ENCODE measurements at places on chromosomes 13 and 19.

GRCh38 chr13:94080527-94080926, 399.0 kb downstream of the DCT start:
- DNase-seq, result no peak

DNA sequence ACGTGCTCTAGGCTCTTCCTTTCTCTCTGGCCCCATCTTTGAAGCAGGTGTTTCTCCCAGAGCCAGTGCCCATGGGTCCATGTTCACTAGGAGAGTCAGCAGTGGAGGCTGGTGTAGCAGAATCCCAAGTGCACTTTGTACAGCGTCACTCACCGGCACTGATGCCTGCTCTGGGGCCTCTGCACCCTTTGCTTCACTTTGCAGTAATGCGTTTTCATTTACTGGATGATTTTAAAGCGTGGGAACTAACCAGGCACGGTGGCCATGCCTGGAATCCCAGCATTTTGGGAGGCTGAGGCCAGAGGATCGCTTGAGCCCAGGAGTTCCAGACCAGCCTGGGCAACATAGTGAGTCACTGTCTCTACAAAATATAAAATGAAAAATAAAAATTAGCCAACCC, 30.7 kb downstream of the SLC25A42 start:
- no peak for DNase-seq

DNA sequence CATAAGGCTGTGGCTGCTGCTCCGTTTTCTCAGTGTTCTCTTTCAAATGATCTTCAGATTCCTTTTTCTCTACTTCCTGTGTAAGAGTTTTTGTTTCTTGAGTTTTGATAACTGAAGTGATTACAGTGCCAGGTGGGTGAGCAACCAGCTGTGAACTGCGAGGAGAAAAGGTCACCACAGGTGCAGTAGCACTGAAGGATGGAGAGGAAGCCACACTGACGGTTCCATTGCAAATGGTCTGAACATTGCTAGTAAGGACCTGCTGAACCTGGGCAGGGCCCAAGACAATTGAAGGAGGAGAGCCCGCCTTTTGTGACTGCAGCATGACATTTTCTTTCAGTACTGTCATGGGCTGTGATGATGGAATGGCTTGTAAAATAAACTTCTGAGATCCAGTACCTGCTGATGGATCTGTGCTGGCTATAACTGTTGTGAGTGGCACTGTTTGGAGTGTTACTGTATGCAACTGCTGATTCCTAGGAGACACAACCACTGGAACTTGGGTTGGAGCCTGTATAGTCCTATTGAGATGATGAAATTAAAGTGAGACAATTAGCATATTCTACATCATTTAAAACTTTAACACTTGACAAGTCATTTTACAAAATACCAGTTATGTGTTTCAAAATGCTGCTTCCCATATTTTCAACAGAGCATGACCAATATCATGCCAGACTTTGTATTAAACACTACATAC, 85.5 kb downstream of the ELF1 start:
- DNase-seq, result no peak

DNA sequence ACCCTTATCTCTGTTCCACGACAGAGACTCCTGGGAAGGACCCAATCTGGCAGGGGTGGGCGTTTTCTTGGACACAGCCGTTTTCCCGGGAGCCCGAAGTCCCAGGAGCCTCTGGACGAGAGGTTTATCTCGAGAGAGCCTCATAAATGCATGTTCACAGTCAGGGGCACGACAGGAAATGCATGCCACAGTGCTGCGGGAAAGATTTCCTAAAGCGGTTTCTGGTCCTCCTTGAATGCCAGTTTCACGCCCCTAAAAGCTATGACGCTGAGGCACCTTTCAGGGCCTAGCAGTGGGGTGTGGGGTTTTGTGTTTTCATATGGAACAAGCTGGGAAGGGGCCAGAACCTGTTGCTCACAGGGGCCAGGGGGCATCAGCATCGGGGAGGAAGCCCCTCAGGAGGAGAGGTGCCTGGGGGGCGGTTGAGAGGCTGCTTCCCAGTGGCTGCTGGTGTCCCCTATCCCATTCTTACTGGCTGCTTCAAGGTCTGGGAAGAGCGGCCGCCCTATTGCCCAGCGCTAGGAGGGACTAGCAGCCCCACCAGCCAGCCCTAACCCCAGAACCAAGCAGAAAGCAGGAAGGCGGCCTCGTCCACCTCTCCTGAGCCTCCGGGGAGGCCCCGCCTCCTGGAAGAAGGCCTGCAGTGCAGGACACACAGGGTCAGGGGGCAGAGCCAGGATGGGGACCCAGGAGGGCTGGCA, 157.0 kb downstream of the KDM4B start:
- no peak for DNase-seq

DNA sequence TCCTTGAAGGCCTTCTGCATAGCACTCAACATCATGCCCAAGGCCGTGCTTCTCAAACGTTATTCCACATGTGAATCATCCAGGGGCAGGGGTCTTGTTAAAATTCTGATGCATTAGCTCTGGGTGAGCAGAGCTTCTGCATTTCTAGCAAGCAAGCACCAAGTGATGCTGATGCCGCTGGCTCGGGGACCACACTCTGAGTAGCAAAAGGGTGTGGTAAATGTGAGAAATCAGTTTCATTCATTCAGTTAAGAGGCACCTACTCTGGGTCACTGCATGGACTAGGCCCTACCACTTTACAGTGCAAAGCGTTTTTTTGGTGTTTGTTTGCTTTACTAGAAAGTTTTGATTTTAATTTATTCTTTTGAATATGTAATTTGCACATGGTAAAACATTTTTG, 7.2 kb downstream of the KRTDAP start:
- DNase-seq, result no peak

- no peak for DNase-seq
These were observed 18.1 kb upstream of the OLFM4 start for GRCh38 chr13:53010374-53011105.

- no peak for DNase-seq
These were observed 18.8 kb downstream of the ZNF559 start for GRCh38 chr19:9342610-9343304.

DNA sequence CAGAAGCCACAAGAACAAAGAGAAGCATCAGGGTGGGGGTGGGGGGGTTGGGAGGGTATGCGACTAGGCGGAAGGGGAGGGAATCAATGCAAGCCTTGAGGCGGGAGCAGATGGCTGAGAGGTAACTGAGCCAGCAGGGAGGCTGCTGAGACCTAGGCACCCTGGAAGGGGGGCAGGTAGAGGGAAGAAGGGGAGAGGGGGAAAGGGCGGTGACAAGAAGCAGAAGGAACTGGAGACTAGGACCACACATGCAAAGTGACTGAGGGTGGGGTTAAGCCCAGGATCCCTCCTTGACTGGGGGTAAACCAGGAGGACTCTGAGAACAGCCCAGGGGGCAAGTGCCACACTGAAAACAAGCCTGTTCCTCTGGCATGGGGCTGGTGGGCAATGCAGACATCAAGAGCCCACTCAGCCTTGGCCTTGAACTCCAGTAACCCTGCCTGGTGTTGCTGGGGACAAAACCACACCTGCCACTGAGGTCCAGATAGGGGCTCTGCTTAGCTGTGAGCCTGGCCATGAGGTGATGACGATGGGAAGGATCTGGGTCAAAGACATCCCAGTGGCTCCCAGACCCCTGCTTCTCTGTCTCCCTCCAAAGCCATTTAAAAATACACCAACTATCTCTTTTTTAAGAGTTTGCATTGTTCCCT, 20.3 kb downstream of the OPA3 start:
- DNase-seq, result no peak

DNA sequence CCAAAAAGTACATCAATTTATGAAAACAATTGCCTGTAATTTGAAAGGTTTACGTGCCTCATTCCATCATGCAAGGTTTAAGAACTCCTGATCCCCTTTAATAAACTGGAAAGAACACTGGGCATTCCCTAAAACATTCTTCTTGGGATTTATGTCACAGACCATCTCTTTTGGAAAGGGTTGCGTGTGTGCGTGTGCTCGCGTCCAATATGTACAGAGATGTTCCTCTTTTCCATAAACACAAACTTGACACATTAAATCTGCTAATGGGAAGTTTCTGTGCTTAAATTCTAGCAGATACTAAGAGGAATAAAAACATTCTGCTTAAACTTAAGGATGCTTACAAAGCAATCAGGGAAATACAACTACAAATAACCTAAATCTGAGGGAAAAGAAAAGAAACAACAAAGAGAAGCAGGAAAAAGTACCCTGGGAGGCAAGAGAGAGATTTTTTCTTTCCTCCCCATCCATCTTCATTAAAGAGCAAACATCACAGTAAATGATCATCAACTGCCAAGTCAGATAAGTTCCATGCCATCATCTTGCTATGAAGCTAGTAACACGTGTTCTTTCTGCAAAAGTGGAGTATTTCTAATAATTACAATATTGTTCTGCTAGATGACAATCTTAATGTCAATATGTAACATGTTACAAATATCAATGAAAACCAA, 83.7 kb downstream of the STK24 start:
- DNase-seq, result no peak

GRCh38 chr13:75995966-75996365, 359.8 kb downstream of the LMO7 start:
- DNase-seq, result no peak

DNA sequence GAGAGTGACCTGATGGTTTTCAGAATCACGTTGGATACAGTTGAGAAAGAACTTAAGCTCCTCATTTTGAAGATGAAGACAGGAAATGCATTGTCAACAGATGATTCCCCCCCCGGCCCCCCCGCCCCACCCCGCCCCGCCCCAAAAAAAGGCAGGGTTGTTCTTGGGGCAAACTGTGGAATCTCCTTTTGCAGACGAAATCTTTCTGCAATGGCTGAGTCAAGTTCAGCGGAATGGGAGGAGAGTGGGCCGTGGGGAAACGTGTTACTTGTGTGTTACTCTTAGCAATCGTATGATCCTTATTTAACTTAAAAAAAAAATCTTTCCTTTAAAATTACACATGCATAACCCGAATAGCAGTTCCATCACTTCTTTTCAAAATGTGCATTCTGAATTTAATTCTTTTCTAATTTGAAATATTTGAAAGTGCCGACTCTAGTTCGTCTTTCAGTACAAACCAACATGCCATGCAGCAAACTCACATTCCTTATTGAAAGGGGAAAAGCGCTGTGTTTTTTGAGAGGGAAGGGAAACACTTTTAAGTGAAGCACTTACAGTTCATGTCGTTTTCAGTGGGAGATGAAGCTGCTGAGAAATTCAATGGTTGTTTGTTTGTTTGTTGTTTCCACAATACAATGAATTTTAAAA, 348.5 kb upstream of the ARGLU1 start:
- no peak for DNase-seq

DNA sequence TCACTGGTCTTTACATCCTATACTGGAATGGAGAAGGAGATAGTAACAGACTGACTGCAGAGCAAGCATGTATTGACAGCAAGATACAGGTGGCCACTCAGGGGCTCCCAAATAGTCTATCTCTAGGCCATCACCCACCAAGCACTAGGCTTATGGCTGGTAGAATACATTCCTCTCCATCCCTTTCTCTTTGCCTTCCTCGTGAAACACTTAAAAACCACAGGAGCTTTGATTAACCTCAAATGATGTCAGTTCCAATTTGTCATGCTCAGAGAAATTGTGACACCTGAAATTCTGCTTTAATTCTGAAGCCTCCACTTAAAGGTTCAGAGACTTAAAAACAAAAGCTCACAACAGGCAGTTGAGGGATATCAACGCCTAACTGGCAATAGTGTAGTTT, 17.2 kb downstream of the ENOX1 start:
- DNase-seq, result no peak

DNA sequence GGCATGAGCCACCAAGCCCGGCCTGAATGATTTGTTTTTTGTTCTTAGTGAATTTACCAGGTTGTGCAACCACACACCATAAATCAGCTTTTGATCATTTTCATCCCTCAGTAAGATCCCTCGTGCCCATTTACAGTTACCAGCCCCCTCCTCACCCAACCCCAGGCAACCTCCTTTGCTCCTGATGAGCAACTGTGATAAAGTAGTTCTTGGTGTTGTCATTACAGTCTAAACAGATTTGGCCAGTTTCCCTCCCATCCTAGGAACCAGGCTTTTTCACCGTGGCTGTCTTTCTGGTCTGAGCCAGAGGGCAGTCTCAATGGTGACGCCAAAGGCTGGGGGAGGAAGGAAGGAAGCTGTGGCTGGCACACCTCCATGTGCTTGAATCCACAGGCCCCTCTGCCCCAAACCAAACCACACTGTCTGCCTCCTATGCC, 61.2 kb upstream of the WDFY2 start:
- DNase-seq, result no peak

DNA sequence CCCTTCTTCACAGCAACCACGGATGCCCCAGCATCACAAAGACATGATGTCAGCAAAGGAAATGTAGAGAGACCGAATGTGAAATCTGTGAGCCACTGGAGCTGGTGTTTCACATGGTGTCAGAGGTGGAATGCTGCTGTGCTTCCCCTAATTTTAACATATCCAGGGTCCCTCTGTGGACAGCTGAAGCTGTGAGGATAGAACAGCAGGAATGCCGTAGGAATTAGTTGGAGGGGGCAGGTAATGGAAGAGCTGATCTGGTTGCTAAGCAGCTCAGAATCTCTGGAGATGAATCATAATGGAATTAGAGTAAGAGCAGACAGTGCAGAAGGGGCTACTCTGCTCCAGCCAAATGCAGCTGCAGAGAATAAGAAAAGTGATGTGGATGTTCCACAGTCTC, 68.9 kb upstream of the ZNF835 start:
- DNase-seq, result no peak

- DNase-seq, result no peak
These were observed 4.2 kb downstream of the CLIP3 start for GRCh38 chr19:36028313-36029041.

- no peak for DNase-seq
These were observed 141.4 kb downstream of the IRS2 start for GRCh38 chr13:109644956-109645355.

- no peak for DNase-seq
These were observed 10.6 kb downstream of the KHSRP start for GRCh38 chr19:6413721-6414643.

DNA sequence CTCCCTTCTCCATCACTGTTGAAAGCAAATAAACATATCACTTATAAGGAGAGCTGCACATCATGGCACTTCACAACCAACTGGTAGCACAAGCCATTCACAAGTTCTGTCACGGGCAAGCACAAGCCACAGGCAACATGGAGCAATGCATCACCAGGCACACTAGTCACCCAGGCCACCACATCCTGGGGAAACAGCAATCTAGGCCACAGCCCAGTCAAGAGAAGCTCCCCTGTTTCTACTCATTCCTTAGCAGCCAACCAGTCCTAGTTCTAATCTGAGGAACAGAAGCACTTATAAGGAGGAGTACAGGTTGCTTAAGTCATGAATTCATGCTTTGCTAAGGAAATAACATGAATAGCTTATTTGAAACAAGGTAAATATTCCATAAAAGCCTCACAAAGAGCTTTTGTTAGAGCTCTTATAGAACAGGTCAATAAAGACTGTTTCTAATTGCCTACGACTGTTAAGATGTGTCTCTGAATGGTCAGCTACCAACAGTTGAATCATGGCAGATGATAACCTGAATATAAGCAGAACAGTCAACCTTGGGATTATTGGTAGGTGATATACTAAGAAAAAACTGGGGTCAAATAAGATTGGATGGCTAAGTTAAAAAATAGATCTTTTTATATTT, 169.0 kb downstream of the TBC1D4 start:
- peak; percentile 45 for DNase-seq

GRCh38 chr19:46745030-46745429, 827 bp upstream of the FKRP start:
- DNase-seq, result no peak

Data from activated CD4-positive, CD25-positive, alpha-beta regulatory T cell treated with anti-CD3 and anti-CD28 coated beads, Interleukin-2, amount 50 U/mL, for 72 hours (primary cell).